ENCODE measurements at places on chromosomes 4 and X. TPM values are rescaled to one million over a fixed set of nuclear protein-coding genes. Genes with fewer than 3 reads are reported as not detected.
A peak's percentile ranks its signal among the peaks of the same experiment; 100 is the strongest.

- DNase-seq = peak; percentile 83
Observed at GRCh38 chrX:71910986-71911730, 513 bp downstream of the NHSL2 start.

The EDA gene
- total RNA-seq = 6.8 TPM

DNA sequence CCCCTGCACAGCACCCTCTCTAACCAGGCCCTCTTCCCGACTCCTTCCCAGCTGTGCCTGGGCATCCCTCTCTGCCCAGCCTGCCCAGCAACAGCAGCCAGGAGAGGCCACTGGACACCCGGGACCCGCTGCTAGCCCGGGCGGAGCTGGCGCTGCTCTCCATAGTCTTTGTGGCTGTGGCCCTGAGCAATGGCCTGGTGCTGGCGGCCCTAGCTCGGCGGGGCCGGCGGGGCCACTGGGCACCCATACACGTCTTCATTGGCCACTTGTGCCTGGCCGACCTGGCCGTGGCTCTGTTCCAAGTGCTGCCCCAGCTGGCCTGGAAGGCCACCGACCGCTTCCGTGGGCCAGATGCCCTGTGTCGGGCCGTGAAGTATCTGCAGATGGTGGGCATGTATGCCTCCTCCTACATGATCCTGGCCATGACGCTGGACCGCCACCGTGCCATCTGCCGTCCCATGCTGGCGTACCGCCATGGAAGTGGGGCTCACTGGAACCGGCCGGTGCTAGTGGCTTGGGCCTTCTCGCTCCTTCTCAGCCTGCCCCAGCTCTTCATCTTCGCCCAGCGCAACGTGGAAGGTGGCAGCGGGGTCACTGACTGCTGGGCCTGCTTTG lies 1.1 kb downstream of the AVPR2 start:
- no peak for DNase-seq

The PPP4R3C gene
- not detected for total RNA-seq

- DNase-seq = no peak
Observed at GRCh38 chr4:122212880-122213279, 60.7 kb downstream of the BLTP1 start.

The HEPH gene
- total RNA-seq = 168 TPM

GRCh38 chr4:81919223-81919622 lies 447.5 kb upstream of the RASGEF1B start:
- DNase-seq = peak; percentile 53

DNA sequence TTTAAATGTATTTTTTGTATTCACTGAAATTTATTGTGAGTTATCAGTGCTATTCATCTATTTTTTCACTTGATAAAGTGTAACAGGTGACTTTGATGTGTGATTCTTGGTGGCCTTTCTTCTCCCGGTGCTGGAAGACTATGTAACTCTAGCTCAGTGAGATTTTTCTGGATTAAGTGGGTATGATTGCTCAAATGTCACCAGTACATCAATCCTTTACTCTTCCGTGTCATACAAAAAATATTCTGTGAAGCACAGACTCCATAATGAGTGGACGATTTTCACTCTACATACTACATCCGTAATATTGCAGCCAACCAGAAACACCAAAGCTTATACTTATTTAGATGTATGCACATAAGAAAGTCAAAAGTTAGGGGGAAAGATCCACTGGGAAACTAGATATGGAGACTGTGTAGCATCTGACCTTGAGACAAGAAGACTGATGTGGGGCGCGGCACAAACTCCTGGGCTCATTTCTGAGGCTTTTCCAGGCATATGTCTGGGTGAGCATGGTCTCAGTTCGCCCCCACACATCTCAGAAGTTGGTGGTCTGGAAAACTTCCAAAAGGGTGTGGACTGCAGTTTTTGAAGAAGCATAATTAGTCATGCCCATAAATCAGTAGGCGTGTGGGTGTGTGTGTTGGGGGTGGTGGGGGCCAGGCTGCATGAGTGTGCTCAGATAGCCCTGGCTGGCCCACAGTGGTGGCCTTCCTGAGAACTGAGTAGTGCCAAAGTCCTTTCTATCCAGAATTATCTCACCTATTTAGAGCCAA lies 53.9 kb upstream of the TENM3 start:
- DNase-seq = no peak

- no peak for DNase-seq
Observed at GRCh38 chrX:87391742-87392141, 125.9 kb upstream of the KLHL4 start.
